Renal cortex interstitium (tissue), 15 donors: ENCODE measurements at places on chromosomes 13 and 19.

GRCh38 chr13:38872693-38873092, 117.9 kb downstream of the STOML3 start:
- peak; percentile 35 for DNase-seq

- DNase-seq = no peak
Observed at GRCh38 chr13:98187155-98187964, 10.3 kb upstream of the RNF113B start.

DNA sequence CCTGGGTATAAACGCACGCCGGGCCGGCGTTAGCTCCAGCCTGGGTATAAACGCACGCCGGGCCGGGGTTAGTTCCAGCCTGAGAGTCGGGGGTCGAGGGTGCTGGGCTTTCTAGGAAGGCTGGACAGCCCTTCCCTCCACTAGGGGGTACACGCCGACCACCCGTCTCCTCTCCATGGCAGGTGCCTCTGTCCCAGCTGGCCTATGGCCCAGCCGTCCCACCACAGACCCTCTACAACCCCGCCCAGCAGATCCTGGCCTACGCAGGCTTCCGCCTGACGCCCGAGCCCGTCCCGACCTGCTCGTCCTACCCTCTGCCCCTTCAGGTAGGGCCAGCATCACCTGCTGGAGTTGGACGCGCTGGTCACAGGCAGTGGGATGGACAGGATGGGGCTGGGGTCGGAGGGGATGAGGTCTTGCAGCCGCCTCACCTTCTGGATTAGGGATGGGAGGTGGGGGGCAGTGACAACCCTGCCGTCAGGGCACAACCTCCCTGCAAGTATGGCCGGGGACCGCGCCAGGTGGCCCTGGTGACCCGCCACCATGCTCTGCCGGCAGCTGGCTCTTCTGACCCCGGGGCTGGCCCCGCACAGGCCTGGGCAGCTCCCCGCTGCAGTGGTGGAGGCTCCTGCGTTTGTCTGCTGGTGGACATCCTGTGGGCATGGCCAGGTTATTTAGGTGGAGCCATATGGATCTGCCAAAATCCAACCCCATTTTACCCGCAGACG, 45.8 kb downstream of the TMEM255B start:
- DNase-seq = no peak

DNA sequence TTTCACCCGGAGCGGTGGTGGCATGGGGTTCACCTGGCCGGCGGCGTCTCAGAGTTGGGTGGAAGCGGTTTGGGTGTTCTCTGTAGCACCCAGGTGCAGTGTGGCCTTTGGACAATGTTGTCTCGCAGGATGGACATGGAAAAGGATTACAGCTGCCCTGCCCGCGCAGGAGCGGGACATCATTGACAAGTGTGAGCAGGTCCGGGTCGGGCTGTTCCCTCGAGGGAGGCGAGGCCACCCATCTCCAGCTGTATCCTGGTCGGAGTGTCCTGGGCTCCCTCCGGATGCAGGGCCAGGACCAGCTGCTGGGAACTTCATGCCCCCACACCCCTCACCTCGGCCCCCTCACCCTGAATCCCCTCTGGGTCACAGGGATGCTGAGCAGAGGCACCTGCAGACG, 7.8 kb upstream of the ZNF14 start:
- DNase-seq = no peak

DNA sequence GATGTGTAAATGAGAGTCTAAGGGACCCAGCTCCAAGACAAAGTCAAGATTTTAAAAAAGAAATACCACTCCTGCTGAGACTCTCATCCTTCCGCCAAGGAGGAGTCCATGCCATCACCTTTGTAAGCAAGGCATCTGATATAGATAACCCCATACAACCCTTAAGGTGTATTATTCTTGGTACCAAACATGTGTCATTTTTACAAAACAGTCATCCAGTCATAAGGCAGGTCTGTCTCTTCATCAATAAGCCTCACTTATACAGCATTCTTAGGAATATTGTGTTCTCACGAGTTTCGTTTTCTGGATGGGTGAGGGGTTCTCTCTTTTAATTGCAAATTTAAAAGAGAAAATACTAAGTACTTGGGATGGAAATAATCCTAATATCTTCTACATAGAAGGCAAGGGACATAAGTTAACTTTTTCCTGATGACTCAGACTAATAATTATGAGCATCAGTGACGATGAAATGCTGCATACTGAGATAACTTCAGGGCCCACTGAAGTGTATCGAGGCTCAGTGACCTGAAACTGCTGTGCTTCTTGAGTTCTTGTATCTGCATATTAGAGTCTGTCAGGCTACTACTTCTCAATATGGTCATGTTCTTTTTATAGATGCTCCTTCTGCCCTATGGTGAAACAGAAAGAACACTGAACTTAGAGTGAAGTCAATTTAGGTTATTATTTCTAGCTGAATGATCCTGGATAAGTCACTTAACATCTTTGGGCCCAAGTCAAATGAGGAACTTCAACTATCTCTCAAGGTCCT, 166.6 kb downstream of the KLF12 start:
- DNase-seq = no peak

DNA sequence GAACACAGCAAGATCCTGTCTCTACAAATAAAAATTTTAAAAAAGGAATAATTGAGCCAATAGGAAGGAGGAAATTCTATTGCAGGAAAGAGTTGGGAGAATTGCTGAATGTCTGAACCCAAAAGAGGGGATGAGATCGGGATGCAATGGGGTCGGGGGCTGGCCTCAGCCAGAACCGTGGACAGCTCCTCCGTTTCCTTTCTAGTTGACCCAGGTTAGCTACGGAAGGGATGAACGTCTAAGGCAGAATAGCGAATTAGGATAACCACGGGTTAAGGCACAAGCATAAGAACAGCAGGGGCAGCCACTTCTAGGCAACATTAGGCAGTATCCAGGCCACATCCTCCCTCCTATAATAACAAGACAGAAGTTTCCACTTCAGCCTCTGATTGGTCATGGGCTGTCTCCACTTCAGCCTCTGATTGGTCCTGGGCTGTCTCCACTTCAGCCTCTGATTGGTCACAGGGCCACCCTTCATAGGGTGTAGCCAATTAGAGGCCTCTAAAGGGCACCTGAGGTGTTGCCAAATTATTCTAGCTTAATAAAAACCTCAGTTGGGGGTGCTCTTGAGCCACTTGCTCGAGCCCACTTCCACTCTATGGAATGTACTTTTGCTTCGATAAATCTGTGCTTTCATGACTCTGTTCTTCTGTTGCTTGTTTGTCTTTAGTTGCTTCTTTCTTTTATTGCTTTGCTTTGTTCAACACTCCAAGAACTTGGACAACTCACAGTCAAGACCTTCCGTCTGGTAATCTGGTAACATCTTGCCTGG, 24.9 kb upstream of the TPM4 start:
- no peak for DNase-seq

GRCh38 chr13:31965361-31966066, 66.1 kb upstream of the FRY start:
- DNase-seq = peak; percentile 80

- DNase-seq = no peak
Observed at GRCh38 chr19:54918499-54918898, 12.6 kb downstream of the NCR1 start.

DNA sequence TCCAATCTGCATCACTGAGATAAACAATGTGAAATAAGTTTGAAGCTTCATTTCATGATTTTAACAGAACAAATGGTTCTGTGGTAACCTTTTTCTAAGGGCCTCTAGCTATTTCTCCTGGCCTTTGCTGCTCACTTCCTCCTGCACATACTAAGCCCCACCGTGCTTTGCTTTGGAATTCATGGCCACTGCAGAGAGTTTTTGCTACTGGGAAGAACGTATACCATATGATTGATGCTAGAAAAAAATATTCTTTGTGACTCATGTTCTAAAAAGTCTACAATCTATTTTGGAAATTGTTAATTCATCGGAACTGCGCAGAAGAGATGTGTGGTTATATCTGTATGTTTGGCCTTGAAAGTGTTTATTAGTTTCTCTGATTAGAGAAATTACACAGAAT, 747.3 kb downstream of the PCDH9 start:
- DNase-seq = no peak

DNA sequence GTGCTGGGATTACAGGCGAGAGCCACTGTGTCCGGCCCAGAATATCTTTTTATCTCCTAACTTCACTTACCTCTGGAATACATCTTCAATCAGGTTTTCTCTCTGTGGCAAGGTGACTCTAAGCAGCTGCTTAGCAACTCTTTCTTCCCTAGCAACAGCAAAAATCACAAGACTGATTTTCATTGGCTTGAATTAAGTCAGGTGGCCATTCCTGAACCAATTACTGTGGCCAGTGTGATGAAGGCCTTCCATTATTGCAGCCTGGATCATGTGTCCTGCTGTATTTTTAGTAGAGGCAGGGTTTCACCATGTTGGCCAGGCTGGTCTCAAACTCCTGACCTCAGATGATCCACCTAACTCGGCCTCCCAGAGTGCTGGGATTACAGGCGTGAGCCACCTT, 9.0 kb upstream of the LTBP4 start:
- DNase-seq = no peak
